Pulmonary artery endothelial cell (primary cell): ENCODE measurements at places on chromosomes 16 and 17. TPM values are rescaled to one million over a fixed set of nuclear protein-coding genes. Genes with fewer than 3 reads are reported as not detected.

AANAT gene
- not detected in 2 replicates for total RNA-seq

SMIM36 gene
- total RNA-seq, result not detected in 2 replicates

TM4SF5 gene
- not detected in 2 replicates for total RNA-seq

TNS4 gene
- total RNA-seq, result 0.04 TPM in 1 of 2 replicates, not detected in the other

BEAN1 gene
- 0.26 TPM in 1 of 2 replicates, not detected in the other for total RNA-seq

TMEM88 gene
- 5.8 and 19.8 TPM in 2 replicates for total RNA-seq

TPSB2 gene
- not detected in 2 replicates for total RNA-seq

COASY gene
- total RNA-seq, result 13.8 and 14.5 TPM in 2 replicates
